ENCODE measurements at places on chromosomes 2 and 18.

DNA sequence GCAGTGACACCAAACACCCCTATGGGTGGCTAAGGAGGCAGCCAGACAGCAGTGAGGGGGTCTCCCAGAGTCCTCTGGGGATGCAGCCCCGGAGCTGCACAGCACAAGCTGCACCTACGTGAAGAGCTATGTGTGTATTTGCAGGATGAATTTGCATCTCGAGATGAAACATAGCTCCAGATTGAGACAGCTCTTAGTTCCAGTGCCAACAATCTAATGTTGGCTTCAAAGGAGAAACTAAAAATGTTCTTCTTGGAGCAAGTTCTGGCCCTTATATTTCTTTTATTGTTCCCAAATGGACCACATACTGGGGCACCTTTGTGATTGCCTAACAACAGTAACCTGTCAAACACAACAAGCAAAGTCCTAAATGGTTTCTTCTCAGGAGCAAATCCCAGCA, 233.9 kb downstream of the SLC4A3 start:
- DNase-seq: no peak

GRCh38 chr2:229851870-229852269, 69.9 kb downstream of the TRIP12 start:
- DNase-seq: no peak

DNA sequence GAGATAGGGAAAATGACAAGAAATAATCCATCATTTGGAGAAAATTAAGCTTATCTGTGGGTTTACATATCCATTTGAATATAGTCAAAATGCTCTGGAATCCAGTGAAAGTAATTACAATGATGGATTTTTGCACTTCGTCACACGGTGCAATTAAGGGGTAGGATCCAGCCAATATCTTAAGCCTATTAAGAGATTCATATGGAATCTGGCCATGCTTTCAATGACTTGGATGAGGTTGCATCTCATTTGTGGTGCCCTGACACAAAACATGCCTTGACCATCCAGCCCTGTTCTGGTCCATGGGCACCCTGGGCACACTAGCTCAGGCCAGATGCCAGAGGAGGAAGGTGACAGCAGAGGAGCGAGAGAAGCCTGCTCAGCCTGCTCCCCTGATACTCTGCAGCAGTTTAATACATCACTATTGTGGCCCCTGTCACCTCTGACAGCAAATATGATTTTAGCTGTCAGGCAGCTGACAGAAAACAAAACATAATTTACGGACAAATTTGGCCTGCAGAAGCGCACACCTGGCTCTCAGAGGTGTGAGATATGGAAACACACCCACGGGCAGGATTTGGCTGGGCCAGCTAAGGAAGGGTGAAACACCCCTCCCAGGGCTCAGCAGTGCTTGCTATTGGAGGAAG, 94.1 kb upstream of the ST8SIA3 start:
- DNase-seq: no peak

- DNase-seq: no peak
These were observed 45.3 kb downstream of the KIF3C start for GRCh38 chr2:25936889-25937545.

DNA sequence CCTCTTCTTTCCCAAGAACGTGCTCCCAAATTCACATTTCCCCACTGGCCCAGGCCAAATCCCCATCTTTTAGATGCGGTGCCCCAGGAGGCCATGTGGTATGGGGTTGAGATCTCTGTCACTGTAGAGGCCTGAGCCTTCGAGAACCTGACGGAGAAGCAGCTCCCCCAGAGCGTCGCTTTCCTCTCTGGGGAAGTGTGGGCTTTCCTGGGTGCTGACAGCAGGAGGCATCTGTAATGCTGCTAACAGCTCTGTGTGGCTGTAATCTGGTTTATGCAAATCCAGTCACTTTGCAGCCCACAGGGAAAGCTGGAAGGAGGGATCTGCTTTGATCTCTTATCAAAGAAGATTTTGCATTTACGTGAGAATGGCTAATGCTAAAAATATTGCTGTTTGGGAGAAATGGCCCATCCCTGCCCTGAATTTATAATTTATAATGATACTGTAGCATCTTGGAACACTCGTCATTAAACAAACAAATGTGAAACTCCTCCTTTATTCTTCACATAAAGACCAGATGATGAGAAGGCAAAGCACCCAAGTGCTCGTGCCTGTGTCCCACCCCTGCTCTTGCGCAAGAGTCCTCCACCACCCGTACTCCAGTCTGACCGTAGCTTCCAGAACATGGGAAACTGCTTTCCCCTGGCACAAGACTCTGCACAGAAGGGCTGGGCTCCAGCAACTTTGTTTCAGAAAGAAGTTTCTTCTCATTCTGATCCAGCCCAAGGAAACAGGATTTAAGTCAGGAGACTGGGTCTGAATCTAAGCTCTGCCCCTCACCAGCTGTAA, 109.9 kb upstream of the EPC2 start:
- no peak for DNase-seq

DNA sequence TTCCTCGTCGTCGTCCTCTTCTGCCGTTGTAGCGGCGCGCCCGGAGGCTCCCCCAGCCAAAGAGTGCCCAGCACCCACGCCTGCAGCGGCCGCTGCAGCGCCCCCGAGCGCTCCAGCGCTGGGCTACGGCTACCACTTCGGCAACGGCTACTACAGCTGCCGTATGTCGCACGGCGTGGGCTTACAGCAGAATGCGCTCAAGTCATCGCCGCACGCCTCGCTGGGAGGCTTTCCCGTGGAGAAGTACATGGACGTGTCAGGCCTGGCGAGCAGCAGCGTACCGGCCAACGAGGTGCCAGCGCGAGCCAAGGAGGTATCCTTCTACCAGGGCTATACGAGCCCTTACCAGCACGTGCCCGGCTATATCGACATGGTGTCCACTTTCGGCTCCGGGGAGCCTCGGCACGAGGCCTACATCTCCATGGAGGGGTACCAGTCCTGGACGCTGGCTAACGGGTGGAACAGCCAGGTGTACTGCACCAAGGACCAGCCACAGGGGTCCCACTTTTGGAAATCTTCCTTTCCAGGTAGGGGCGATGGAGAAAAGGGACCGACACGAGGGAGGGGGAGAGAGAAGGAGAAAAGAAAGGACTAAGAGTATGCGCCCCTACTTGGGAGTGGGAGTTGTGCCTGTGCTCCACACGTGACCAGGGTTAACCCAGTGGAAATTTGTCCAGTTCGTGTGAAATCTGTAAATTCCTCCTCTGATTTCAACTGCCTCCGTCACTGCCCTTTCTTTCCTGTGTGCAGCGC, 800 bp downstream of the HOXD13 start:
- peak; percentile 16 for DNase-seq

DNA sequence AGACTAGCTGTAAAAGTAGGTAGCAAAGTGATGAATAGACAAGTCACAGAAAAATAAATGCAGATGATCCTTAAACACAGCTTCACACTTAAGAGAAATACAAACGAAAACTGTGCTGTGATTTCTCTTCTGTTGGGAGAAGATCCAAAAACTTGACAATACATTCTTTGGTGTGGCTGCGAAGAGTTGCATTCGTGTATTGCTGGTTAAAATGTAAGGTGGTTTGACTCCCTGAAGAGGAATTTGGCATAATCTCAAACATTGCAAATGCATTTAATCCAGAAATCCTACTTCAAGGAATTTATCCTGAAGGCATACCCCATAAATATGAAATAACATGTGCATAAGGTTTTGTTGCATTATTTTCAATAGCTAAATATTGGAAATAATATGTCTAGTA, 7.1 kb downstream of the CCNYL1 start:
- DNase-seq: no peak

DNA sequence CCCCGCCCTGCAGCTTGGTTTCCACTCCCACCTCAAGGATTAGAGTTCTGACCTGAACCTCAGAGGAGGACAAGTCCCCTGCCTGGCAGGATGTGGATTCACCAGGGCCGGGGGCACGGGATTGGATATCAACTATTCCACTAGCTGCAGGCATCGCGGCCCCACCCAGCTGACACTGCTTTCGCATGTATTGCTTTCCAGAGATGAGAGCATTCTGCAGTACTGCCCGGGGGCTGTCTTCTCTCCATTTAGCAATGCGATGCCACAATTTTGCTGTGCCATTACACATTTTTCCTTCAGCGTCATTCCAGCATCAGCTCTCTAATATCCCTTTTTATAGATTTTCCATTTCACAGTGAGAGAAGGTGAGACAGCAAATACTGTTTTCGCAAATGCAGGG, 42.0 kb downstream of the CTIF start:
- no peak for DNase-seq

DNA sequence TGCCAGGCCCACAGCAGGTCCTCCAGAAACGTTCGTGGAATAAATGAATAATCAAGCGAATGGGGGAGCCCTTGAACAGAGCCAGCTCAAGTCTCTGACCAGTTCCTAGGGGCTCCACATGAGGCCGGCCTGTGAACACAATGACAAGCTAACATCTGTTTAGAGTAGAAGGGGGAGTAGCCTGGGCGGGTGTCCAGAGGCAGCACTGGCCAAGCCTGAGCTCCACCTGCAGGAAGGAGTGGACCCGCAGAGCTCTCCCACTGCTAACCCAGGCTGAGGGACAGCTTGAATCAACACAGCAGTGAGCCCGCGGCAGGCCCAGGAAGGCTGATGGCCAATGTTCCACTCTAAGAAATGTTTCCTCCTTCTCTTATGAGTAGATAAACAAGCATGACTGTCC, 234.8 kb upstream of the RAB6C start:
- DNase-seq: no peak

DNA sequence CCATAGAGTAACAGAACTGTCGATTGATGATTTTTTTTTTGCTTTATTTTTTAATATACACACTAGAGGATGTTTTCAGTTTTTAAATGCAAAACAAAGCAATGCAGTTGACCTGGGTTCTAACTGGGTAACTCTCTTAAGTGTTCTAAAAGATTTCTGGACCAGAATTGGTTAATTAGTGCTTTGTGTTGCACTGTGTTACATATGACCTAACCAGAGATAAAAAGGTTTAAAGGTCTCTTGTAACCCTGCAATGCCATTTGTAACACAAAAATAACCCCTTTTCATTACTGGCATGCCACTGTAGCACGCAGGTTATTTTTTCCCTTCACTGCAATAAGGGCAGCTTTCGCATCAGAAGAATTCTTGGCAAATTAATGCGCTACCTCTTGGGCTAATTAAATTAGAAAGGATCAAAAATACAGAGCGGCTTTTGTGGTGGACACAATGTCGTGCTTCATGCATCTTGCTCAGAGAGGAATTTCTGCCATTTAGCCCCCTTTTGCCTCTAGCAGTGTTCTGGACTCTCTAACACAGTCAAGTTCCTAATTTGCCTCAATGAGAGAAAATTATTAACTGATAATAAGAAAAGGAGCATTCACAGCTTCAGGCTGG, 250.8 kb upstream of the ZEB2 start:
- DNase-seq: no peak

DNA sequence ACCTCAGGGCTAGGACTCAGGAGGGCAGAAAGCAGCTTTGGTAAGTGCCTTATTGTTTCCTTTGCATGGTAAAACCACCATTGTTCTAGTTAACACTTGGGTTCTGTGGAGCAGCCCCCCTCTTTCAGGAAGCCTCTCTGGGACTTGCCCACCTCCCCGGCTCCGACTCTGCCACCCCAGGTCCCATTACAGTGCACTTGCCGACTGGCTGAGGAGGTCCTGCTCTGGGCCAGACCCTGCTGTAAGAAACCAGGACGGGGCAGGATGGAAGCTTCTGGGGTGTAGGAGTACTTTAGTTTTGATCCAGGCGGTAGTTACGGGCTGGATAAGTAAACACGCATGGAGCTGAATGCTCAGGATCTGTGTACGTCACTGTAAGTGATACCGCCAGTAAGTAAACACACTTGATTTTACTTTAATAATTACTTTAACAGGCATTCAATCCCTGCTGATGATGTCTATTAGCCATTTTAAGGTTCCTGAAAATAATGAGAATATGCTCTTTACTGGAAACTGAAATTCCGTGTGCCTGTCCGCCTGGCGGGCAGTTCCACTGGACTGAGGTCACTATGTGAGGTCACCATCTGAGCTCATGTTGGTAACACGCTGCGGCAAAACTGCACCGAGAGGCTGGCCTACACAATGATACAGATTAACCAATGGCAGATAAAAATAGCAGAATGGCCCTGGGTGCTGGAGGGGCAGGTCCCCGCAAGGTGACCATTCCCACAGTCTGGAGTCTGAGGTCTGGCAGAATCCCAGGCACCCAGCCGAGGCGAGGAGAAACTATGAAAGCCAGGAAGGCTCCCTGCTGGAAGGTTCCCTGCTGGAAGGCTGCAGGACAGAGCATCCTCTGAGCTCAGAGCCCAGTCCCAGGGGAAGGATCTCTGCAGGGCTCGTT, 25.2 kb downstream of the HS1BP3 start:
- peak; percentile 66 for DNase-seq

GRCh38 chr2:57343391-57344006, 703.1 kb upstream of the VRK2 start:
- DNase-seq: no peak

DNA sequence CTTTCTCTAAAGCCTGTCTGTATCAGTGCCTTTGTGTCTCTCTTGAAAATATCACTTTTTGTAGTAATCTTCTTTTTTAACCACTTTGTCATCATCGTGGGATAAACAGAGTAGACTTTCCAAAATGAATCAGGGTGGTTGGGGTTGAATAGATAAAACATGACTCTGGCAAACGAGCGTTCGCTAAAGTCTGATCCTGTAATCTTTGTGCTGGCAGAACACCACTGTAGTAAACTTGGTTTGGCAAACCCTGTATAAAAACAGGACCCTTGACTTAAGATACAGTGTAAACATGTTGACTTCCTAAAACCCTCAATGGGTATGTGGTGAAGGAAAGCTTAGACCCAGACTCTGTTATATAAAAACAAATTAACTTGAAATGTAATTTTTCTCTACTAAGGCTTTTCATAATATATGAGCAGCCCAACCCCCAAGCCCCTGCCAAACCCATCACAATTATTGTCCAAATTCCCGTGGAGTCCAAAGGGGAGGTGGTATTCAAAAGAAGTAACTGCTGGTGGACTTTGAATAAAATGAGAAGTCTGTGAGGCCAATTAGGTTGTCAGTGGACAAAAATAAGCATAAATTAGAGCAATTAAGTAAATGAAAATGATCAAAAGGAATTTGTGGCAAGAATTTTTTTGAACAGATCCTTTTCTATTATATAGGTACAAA, 52.2 kb downstream of the COLEC12 start:
- DNase-seq: no peak

- no peak for DNase-seq
These were observed 32.8 kb downstream of the FAM178B start for GRCh38 chr2:96953611-96953978.

DNA sequence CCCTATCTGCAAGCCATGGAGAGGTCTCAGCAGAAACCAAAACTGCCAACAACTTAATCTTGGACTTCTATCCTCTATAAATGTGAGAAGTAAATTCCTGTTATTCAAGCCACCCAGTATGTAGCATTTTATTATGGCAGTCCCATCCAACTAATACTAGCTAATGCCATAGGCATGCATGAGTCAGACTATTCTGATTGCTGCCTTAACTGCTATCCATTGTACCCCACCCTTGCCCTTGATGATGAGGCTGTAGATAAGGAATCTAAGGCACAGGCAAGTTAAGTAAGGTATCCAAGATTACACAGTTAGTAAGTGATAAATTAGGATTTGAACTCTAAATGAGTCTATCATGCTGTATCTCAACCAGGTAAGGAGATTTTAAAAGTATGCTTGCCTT, 223.0 kb downstream of the UBE2E3 start:
- DNase-seq: no peak

- DNase-seq: no peak
These were observed 1165.5 kb upstream of the SLC39A10 start for GRCh38 chr2:194491409-194492115.

All from NCI-H774 (cell line).